Fibroblast of skin of right quadriceps (primary cell): ENCODE measurements at places on chromosomes 7 and 10.

DNA sequence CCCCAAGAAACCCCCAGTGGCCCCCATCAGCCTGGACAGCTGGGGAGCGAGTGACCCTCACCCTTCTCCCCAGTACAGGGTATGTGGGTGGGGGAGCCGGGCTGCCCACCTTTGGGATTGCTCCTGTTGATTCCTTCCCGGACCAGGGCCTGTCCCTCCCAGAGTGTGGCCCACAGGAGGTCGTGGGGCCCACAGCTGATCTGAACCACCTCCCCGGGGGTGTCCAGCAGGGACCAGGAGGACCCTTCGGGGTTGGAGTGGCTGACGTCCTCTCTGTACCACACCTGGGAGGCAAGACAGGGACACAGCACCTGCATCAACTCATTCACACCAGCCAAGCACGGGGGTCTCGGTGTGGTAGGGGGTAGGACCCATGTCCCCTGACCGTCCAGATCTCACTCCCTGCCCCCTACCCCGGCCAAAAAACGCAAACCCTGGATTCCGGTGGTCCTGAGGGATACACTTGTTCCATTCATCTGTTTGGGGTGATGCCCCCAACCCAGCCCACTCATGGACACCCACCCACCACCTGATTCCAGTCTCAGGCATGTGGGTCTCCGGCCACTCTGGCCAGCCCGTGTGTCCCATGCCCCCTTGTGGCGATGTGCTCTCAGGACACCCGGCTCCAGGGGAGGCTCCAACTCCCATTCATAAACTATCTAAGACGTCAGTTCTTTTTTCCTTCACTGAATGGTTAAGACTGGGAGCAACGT is 10.9 kb downstream of the TECPR1 start:
- no peak for DNase-seq

DNA sequence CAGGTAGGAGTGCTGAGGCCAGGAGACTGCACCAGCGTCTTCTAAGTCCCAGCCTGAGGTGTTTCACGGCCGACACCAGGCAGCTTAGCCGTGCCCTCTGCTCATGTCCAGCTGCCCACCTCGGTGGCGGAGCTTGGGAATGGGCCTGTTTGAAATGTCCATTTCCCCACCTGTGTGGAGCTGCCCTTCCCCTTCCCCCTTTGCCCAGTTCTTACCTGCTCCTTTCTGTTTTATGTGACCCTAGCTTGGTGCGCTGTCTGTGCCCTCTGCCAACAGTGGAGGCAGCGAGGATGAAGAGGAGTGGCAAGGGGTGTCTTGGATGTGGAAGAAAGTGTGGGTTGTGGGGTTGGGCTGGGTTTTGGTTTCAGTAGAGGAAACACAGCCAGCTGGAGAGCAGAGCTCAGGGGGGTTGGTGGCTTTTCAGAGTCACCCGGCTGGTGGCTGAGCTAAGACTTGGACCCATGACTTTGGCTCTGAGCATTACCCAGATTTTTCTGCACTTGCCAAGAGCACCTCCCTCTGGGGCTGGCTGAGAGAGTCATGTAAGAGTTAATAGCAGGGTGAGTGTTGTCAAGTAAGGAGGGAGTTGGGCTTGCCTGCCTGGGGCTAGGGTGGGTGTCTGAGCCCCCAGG is 37.4 kb downstream of the GBX1 start:
- DNase-seq: no peak

DNA sequence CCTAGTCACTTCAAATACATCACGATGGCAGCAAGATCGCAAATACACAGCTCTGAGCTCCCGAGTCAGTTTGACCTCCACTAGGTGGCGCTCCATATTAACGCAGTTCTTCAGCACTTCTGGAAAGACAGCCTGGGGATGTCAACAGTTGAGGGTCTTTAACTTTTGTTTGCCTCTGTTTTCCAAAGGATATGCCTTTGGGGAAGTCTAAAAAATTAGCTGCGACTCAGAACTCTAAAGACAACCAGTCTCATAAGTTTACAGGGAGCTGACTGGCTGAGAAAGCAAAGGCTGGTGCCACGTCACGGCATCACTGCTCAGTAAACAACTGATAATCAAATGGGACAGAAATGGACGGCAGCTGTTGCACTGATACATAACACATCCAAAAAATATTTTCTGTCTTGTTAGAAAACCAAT is 458.8 kb downstream of the SORCS1 start:
- DNase-seq: peak; percentile 58

GRCh38 chr7:55130395-55131141 is 111.8 kb downstream of the EGFR start:
- no peak for DNase-seq

DNA sequence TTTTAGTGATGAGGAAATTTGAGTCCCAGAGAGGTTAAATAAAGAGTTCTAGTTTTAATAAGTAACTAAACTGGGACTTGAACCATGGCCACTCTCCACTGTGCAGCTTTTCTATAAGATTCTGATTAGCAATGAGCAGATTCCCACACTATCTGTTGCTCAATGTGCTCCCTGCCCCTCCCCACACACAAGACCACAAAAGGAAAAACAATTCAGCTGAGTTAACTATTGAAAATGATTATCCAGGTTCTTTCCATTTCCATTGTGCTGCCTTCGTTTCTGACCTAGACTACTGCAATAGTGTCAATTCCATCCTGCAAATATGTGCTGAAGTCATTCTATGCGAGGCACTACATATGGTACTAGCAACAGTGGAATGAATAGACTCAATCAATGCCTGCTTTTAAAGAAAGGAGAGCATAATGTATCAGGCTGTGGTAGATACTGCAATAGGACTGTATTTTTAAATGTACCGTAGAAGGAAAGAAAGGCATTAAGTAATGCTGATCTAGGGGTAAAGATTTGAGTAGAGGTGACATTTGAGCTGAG is 97.0 kb downstream of the SEMA3C start:
- DNase-seq: no peak

GRCh38 chr10:112491144-112491543 is 44.1 kb downstream of the VTI1A start:
- peak; percentile 19 for DNase-seq

DNA sequence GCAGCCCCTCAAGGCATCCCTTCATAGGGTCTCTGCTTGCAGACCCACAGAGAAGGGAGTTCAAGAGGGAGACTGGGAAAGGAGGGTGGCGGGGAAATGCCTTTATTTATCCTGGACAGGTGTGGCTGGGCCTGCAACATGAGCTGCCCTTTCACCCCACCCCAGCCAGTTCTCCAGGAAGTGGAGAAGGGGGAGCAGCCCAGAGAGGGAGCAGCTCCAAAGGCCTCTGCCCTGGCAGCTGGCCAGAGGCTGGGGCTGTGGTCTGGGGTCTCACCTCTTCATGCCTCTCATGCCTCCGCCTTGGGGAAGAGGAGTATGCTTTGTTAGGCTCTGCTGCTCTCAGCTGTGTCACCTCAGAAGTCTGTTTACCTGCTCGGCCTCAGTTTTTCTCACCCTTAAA is 3.1 kb downstream of the LDB3 start:
- no peak for DNase-seq

DNA sequence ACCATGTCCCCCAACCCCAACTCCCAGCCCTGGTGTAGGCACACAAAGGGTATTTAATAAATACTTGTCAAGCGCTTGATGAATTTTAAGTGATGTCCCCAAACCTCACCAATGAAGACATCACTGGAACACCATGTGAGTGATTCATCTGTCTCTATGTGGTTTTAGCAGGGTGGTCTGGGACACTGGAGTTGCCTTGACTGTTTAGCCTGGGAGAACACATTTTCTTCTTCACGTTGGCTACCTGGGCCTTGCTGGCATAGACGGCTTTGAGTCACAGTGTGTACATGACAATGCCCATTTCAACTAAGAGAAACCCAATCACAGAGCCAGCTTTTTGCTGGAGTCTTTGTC is 24.8 kb upstream of the SHH start:
- no peak for DNase-seq

- no peak for DNase-seq
Measured at GRCh38 chr7:139078399-139078798, 31.1 kb downstream of the ZC3HAV1 start.

- peak; percentile 21 for DNase-seq
Measured at GRCh38 chr10:21675157-21675796, 141.2 kb downstream of the MLLT10 start.

- DNase-seq: peak; percentile 57
Measured at GRCh38 chr10:73647211-73647874, 6.1 kb upstream of the MYOZ1 start.

GRCh38 chr10:31759124-31759798 is 169.4 kb downstream of the ARHGAP12 start:
- peak; percentile 22 for DNase-seq

- DNase-seq: no peak
Measured at GRCh38 chr7:155863721-155864151, 51.5 kb upstream of the SHH start.
